ENCODE measurements at places on chromosomes 12 and 14.
A peak's percentile ranks its signal among the peaks of the same experiment; 100 is the strongest.

DNA sequence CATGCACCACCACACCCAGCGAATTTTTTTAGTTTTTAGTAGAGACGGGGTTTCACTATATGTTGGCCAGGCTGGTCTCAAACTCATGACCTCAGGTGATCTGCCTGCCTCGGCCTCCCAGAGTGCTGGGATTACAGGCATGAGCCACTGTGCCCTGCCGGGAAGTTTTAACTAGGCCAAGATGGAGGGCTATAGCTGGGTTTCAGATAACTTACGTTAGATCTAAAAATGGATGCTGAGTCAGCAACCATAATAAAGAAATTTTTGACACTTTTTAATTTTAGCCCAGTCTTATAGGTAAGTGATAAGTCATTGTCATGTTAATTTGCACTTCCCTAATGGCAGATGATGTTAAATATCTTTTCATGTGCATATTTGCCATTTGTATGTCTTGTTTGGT is 14.4 kb downstream of the ZDHHC17 start:
- DNase-seq, result no peak

GRCh38 chr12:101877806-101878242 is 444 bp downstream of the DRAM1 start:
- DNase-seq, result no peak

GRCh38 chr14:89760086-89760485 is 194.4 kb downstream of the EFCAB11 start:
- DNase-seq, result no peak

- no peak for DNase-seq
Measured at GRCh38 chr14:103317251-103317650, 16.8 kb upstream of the EIF5 start.

DNA sequence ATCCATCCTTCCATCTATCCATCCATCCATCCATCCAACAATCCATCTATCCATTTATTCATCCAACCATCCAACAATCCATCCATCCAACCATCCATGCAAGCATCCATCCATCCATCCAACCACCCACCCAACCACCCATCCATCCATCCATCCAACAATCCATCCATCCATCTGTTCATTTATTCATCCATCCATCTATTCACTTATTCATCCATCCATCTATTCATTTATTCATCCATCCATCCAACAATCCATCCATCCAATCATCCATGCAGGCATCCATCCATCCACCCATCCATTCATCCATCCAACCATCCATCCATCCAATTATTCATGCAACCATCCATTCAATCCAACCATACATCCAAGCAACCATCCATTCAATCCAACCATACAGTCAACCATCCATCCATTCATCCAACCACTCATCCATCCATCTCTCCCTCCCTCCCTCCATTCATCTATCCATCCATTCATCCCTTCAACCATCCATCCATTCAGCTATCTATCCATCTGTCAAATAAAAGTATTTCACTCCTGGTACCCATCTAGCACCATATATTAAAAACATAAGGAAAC is 86.1 kb downstream of the KSR2 start:
- no peak for DNase-seq

GRCh38 chr12:25121916-25122315 is 73.0 kb downstream of the DNAI7 start:
- peak; percentile 0 for DNase-seq

DNA sequence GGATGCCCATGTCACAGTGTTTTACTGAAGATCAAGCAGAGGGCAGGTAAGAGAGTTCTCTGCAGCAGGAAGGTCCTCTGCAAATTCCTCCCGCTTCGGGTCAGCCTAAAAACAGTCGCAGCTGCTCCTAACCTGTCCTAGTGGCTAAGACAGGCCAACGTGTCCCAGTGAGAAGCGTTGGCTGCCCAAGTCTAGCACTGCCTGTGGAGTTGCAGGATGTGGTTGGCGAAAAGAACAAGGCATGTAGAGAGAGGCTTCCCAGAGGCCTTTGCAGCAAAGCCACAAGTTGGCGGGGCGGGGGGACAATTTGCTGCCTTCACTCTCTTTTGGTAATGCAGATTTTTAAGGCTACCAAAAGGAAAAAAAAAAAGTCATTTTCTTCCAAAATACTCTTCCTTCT is 340.1 kb downstream of the BCL11B start:
- DNase-seq, result no peak

DNA sequence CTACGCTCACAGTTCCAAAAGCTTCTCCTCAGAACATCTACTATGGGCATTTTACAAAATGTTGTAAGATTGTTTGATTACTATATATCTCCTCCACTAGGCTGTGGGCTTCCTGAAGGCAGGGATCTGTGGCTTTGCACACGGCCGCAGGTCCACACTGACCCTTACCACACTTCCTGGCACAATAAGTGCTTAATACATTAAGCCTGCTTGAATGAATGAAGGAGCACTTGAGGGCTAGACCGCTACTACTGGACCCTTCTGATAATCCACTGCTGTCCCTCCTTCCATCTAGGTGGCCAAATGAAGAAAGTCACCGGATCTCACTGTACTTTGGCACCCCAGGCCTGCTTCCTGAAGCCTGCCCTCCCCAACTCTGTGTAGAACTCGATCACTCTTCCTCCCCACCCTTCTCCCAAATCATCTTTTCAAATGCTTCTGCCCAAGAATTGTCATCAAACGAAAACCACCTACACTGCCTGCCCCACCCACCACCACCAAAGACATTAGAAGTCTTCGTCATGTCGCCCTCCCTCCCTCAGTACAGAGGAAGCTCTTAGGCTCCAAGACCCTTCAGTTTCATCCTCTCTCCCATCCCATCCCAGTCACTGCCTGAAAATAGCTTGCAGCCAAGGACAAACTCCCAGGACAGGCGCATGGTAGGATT is 596 bp upstream of the ZBTB39 start:
- no peak for DNase-seq

DNA sequence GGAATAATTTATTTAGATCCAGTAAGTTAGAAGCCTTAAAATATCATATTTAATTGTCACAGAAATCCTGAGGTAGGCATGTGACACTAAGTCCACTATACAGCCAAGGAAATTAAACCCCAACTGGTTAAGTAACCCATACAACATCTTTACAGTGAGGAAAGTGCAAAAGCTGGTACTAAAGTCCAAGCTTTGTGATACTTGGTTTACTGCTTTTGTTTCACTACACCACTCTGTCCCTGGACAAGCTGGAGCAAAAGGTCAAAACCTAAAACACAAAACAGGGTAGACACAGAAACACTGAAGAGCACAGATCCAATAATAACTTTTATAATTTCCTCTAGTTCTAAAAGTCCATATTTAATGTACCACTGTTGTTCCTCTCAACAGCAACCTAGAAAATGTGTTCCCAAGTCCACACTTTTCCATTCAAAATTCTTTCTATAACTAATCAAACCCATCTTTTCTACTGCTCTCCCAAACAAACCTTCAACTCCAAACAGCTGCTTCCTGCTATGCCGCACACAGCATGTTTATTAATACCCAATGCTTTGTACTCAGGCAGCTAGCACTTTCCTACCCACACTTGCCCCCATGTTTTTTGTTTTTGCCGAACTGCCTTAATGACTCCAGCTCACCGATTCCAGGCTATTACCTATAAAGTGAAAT is 90.9 kb downstream of the MED13L start:
- DNase-seq, result no peak

DNA sequence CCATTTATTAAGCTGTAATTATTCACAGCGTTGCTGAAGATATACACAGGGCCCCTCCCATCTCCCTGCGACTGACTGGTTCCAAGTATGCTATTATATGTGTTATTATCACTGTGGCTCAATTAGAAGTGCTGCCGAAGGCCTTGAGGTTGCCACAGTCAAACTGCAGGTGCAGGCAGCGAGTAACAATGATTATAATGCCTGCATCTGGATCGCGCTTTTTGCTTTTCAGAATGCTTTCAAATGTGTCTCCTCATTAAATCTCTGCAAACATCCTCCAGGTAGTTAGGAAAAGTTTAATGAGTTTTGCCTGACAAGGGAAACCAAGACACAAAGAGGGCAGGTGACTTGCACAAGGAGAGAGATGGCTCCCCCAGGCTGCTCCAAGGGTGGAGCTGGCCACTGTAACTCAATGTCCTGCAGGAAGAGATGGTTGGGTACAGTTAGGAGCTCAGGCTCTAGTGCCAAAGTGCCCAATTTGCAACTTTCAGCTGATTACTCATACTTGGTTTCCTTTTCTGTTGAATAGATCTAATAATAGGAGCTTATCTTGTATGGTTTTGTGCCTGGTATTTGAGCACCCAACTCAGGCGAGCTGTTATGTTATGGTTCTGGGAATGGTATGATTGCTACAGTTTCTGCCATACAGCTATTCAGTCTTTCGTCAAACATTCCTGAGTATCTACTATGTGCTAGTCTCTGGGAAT is 1.7 kb upstream of the SYNE3 start:
- DNase-seq, result no peak

GRCh38 chr12:20868277-20868676 is 57.8 kb downstream of the SLCO1B3 start:
- DNase-seq, result no peak

DNA sequence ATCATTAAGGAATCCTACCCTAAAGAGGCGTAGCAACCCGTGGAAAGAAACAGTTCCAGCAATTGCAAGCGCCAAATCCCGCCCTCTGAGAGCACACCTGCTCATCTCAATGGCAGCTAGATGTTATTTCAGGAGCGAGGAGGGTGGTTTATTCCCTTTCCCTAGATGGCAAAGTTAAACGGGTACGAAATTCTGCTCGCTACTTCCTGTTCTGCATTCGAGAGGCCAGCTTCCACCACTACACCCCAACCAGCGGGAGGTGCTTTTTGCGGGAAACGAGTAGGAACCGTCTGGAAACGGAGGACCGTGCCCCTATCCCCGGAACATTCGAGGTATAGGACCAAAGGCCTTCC is 536 bp downstream of the VPS29 start:
- peak; percentile 23 for DNase-seq

GRCh38 chr14:63262446-63262845 is 56.3 kb downstream of the GPHB5 start:
- no peak for DNase-seq

- DNase-seq, result no peak
Measured at GRCh38 chr12:49854976-49855375, 12.1 kb upstream of the BCDIN3D start.

GRCh38 chr12:54853933-54854538 is at the start of gene MUCL1:
Gene MUCL1 (plus strand): TSS chr12:54854516. CDS start chr12:54854583, 67 bp downstream.
- peak; percentile 31 for DNase-seq

DNA sequence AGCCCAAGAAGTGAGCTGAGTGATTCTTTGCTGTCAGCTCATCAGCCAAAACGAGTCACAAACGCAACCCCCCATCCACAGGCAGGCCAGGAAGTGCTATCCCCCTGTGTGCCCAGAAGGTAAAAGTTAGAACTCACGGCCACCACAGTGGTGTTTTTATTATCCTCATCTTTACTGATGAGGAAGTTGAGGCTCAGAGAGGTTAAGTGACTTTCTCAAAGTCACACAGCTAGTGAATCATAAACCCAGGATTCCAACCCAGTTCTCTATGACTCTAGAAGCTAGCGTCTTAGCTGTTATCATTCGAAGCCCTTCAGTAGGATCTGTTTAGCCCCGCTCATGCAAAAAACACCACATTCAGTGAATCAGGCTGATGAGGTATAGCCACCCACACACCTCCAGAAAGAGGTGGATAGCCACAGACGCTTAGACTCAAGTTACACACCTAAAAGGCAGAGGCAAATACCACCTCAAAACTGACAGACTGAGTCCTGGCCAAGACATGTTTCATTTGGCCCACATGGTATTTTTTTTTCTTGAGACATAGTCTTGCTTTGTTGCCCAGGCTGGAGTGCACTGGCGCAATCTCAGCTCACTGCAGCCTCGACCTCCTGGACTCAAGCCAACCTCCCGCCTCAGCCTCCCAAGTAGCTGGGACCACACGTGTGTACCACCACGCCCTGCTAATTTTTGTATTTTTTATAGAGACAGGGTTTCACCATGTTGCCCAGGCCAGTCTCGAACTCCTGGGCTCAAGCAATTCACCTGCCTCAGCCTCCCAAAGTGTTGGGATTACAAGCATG is 100.7 kb downstream of the SCARB1 start:
- no peak for DNase-seq

All from astrocyte of the cerebellum (primary cell).